Fibroblast of lung (primary cell): ENCODE measurements at places on chromosomes 16 and 17.

DNA sequence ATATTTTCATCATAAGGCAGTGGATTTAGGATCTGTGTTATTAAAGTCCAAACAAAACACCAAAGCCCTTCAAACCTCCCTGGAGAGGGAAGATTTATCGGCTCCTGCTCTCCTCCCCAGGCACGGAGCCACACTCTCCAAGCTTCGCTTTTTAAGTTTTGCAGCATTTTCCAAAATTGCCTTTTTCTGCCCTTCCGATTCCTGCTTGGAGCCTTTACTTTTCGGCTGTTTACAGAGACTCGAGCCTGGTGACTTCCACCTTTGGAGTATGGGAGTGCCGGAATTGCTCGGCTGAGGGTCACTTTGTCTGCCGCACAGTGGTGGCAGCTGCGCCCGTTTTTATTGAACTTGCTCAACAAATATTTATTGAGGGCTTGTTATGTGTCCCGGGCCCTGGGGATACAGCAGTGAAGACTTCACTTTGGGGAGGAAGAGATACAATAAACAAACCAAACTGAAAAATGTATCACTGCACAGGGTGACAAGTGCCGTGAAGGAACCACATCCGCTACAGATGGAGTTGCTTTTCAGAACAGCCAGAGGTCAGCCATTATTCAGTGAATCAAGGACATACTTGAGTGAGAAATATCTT is 185.5 kb downstream of the NTN1 start:
- DNase-seq = no peak

- DNase-seq = no peak
These were observed 253.2 kb upstream of the IRX5 start for GRCh38 chr16:54677308-54677950.

GRCh38 chr17:323181-323580 is 29.4 kb downstream of the RPH3AL start:
- no peak for DNase-seq

GRCh38 chr17:65137021-65137939 is at the start of gene RGS9:
RGS9 (plus strand) TSS chr17:65137370; CDS start chr17:65137541, 171 bp downstream.
- DNase-seq = peak; percentile 47

DNA sequence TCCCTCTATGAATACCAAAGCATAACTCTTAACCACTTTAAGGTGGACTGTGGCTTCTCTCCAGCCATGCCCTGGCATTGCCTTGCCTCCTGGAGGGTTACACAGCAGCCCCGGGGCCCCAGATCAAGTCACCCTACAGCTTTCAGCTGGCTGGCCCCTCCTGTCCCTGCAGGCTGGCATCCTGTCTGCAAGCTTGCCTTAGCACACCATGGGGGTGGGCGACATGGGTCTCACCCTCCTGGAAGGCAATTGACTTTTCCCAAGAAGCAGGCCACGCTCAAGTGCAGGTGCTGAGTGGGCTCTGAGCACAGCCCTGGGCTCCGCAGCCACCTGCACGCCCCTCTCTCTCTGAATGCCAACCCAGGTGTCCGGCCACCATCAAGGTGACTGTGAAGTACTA is 25.8 kb upstream of the AKTIP start:
- DNase-seq = no peak

DNA sequence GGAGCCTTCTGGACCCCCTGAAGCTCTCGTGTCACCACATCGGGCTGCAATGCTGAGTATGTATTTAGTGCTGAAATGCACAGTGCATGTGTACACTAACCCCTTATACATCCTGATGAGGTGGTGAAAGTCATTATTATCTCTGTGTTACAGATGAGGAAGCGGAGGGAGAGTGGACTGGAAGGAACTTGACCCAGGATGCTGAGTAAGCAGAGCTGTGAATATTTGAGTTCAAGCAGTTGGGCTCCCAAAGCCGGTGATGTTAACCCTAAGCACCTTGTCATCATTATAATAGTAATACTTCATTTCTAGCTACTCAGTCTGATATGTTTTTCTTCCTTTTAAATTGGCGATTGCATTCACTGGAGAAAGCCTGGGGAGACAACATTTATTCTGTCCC is 25.9 kb upstream of the NKD1 start:
- no peak for DNase-seq

DNA sequence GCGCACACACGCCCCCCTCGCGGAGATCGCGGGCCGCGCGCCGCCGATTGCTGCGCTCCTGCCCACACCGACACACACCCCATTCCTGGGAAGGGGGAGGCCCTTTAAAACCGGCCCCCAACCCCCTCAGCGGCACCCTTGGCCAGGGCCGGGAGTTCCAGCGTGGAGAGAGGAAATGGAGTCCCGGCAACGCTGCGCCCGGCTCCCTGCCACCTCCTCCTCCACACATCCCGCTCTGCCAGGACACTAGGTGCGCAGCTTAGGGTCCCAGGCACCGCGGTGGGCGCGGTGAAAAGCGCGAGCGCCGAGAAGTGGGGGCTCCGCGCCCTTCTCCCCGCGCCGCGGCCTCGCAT is 397 bp downstream of the CDC42EP4 start:
- DNase-seq = no peak

- no peak for DNase-seq
These were observed 137.0 kb downstream of the KATNIP start for GRCh38 chr16:27686926-27687325.

DNA sequence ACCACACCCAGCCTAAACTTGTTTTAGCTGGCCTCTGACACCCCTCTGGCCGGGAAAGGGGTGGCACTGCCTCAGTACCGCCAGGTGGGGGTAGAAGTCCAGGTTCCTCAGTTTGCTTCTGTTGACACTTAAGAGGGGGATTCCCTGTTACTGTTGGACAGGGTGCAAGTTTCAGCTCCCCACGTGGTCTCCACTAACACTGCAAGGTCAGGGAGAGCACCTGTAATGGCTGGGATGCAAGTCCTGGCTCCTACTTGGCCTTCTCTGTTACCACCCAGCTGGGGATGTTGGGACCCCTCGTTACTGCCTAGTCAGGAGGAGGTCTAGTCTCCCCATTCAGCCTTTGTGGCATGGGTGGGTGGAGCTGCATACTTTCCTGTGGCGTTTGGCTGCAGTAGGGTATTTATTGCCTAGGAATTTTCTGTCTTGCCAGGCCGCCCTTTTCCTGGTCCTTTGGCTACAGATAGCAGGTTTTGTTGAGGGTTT is 10.6 kb upstream of the MFAP4 start:
- DNase-seq = no peak

- DNase-seq = no peak
These were observed 1.1 kb upstream of the PIGS start for GRCh38 chr17:28572259-28573039.

DNA sequence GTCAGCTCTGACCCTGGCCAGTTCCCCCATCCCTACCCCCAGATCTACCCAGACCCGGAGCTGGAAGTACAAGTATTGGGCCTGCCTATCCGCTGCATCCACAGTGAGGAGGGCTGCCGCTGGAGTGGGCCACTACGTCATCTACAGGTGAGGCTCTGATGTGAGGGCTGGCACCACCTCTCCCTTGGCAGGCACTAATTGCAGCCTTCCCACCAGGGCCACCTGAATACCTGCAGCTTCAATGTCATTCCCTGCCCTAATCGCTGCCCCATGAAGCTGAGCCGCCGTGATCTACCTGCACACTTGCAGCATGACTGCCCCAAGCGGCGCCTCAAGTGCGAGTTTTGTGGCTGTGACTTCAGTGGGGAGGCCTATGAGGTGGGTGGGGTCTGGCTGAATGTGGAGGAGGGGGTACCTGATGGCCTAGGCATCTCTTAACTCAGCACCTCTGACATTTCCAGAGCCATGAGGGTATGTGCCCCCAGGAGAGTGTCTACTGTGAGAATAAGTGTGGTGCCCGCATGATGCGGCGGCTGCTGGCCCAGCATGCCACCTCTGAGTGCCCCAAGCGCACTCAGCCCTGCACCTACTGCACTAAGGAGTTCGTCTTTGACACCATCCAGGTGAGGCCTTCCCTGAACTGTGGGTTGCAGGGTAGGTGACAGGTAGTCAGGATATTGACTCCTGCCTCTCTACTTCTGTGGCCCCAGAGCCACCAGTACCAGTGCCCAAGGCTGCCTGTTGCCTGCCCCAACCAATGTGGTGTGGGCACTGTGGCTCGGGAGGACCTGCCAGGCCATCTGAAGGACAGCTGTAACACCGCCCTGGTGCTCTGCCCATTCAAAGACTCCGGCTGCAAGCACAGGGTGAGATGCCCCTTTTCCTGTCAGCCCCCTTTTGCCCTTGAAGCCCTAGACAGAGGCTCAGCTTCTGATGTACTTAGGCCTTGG is 4.3 kb downstream of the TRAF4 start:
- DNase-seq = no peak

GRCh38 chr17:2266045-2266864 is 37.3 kb downstream of the SMG6 start:
- no peak for DNase-seq

- no peak for DNase-seq
These were observed 10.7 kb upstream of the GFAP start for GRCh38 chr17:44925731-44926697.

DNA sequence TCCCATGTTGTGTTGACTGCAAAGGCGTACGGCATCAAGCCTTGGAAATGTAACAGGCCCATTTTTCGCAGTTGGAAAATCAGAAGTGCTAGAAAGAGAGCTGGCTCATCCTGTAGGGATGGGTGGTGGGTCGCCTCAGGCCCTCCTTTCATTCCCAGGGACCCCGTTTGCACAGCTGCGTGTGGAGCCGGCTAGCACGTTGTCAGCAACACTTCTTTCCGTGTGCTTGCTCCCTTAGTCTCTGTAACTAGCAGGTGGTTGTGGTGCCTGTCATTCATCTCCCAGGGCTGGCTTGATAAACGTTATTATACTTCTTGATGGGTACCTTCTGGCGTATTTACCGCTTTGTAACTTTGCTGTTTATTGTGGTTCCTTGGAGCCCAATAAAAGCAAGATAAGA is 239.0 kb upstream of the CACNG5 start:
- no peak for DNase-seq

DNA sequence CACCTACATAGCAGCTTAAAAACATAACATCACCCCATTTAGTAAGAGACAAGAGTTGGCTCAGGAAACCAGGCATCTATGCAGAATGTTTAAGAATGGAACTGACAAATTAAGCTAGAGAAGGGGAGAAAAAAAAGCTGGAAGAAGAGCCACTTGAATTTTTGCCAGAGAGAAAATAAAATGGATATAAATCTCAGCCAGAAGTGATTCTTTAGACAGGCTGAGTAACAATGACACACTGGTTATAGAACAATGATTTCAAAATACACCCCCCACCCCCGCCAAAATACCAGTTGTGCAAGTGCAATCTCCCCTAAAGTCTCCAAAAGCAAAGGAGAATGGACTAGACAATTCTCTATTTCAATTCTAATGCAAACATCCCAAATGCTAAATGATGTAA is 22.4 kb downstream of the LSM12 start:
- DNase-seq = peak; percentile 46

DNA sequence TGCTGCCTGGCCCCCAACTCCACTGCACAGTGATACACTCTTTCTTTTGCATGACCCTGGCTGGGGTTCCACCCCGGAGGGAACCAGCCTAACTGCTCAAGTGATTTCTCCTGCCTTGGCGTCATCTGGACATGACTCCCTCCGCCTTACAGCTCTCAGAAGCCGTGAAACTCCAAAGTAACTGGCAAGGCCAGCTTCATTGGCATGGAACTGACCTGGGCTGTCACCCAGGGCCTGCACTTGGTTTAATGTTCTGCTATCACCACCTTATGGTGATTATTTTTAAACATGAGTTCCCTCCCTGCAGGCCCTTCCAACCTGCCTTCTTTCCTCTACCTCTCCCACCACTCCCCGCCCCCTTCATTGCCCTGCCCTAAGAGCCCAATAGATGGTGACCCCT is 139.7 kb upstream of the CDH5 start:
- DNase-seq = no peak

GRCh38 chr17:9109933-9110332 is 88.6 kb downstream of the NTN1 start:
- no peak for DNase-seq

- no peak for DNase-seq
These were observed 9.5 kb upstream of the IGFBP4 start for GRCh38 chr17:40433551-40434415.

- DNase-seq = no peak
These were observed 9.9 kb downstream of the DBNDD1 start for GRCh38 chr16:90009172-90009899.
